ENCODE measurements at places on chromosomes 5 and 9.

GRCh38 chr5:142364251-142365145 lies 39.7 kb upstream of the SPRY4 start:
- DNase-seq, result peak; percentile 76

- no peak for DNase-seq
Observed at GRCh38 chr9:126159430-126160060, 167.1 kb upstream of the MVB12B start.

DNA sequence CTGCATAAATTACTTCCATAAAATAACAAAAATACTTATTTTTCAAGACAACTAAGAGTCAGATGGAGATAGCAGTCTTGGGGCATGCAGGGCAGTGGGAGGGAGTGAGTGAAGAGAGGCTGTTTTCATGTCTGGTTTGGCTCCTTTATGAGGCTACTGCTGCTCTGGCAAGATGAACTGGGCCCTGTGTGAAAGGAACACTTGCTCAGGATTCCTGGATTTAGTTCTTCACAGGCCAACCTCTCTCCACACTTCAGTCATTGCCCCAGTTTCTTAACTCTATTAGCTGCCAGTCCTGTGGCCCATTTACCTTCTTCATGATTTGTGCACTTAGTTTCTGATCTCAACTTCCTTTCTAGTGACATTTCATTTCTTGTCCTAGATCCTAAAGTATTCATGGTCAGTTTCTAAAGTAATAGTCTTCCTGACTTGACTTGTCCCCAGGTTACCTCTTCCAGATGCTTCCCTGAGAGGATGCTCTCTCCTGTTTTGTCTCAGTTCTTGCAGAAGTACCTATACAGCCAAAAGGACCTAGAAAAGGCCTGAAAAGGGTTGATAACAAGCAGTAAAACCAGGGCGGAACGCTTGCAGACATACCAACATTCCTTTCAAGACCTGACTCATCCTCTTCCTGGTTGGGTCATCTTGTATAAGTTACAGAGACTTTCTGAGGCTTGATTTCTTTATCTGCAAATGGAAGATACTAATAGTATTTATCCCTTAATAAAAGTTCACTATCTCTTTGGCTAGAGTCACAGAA lies 77.0 kb upstream of the ZFAND5 start:
- peak; percentile 63 for DNase-seq

DNA sequence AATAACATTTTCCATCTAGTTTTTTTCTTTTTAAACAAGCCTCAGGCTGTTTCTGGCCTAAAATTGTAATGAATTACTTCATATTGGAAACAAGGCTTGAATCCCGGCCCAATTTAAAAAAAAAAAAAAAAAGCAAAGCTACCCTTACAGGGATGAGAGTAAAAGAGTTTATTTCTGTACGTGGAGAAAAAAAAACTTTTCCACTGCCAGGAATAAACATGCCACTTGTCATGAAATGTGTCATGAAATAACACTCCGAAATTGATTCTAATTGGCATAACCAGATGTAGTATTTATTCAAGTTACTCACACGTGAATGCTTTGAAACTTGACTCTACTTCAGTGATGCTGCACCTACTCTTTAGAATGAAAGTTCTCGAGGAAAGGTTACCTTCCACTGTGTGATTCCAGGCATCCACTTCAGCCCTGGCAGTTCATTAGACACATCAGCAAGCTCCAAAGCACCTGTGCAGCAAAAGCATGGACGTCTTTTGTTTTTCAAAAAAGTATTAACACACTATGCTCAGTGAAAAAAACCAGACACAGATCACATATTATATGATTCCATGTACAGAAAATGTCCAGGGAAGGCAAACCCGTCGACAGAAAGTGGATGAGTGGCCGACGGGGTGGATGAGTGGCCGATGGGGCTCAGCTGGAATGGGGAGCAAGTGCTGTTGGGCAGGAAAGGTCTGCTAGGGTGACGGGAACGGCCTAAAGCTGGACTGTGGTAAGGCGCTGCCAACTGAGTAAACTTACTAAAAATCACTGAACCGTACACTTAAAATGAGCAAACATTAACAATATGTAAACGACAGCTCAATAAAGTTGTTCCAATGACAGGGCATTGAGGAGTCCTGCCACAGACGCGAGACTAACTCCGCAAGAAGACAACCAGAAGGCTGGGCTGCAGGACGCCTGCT lies 21.2 kb downstream of the NSUN2 start:
- DNase-seq, result no peak

DNA sequence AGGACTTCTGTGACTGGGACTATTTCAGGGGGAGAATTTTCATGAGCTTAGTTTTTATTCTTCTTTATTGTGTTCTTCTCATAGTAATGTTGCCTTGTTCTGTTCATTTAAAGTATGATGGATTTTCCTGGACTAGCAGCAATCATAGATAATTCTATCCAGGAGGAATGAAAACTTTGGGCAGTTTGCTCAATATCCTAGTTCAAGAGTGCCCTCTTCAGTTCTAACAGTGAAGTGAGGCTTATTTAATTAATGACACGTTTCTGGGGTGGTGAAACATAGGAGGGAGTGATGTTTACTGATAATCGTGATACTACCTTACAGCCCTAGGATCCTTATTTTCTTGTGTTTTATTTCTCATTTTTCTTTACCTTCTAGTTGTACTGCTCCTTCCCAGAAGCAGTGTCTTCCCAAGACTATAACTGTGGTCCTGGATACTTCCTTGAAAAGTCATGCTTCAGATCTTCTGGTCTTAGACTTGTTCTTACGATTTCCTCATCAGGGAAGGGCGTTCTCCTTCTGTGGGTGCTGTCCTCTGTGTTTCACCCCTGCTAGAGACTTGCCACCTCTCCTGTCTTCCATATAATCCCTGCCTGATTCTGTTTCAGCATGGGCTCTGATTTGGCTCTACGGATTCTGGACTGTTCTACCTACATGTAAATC lies 57.4 kb downstream of the CFAP95 start:
- DNase-seq, result peak; percentile 18

DNA sequence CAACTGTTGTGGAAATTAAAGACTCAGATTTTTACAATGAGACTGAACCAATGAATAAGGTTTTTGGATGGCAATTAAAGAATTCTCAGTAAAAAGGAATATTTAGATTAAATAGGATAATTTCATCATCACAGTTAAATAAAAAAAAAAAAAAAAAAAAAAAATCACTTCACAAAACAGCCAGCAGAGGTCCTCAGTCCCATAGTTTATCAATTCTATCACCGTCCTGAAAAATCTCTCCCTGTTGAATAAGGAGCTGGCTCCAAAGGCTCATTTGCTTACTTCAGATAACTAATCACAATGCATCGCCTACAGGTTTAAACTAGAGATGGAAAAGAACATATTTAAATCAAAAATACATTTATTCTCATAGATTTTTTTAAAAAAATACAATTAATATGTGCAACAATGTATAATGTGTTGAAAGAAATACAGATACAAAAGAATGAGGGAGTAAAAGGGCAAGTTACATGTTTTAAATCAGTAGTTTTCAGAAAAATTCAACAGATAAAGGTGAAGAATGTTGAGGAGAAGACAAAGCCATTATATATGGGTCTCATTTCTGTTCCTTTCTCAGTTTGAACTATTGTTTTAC lies 175.8 kb upstream of the CHD1 start:
- DNase-seq, result peak; percentile 5

DNA sequence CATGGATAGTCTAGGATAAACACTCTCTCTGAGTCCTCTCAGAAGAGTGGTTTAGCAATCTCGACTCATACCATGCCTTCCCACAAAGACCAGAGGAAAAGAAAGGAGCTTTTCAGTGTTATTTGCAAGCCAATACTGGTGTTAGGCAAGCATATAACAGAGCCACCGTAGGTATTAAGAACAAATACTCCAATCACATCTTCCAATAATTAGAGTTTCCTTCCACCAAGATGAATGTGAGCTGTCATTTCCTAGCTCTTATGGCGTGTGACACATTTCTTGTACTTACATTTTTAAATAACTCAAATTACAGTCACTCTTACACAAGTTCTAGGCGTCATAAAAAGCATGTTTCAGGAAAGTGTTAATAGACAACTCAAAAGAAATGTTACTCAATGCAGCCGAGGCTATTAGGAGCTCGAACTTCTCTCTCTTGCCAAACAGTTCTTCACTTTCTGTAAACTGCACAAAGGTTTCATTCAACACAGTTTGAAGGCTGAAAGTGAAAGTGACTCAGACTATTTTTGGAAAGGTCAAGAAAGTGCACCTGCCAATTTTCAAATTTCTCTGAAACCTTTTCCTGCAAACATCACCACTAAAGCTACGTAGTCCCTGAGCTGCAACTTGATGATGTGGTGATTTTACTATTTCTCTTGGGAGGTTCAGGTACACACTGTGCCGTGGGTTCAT lies 153.8 kb downstream of the AUH start:
- peak; percentile 27 for DNase-seq

- DNase-seq, result peak; percentile 4
Observed at GRCh38 chr5:103587185-103587748, 24.7 kb upstream of the NUDT12 start.

DNA sequence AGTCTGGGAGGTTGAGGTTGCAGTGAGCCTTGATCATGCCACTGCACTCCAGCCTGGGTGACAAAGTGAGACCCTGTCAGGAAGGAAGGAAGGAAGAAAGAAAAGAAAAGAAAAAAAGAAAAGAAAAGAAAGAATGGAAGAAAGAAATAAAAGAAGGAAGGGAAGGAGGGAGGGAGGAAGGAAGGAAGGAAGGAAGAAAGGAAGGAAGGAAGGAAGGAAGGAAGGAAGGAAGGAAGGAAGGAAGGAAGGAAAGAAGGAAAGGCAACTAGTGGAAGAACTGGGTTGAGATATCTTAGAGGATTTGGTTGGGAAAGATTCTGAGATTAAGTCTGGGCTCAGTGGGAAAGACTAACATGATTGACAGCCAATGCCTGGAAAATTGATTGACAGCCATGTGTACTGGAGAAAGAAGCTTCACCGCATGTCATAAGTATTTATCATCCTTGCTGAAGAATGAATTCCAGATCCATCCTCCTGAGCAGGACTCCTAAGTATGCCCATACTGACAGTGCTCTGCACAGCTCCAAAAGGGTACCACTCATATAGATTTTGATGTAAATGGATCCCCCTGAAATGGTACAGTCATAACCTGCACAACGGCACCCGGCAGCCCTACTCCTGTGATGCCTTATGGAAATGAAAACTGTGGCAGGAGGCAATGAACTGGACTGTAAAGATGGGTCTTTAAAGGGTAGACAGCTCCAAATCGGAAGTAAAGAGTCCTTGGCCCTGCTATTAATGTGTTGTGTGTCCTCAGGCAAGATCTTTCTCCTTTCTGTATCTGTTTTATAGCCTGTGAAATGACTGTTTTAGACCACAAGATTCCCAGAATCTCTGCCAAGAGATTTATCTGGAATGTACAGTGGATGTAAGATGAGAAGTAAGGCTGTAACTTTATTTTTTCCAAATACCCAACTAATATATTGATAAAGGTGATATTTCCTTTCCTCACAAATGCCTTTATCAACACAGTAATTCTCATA lies 16.9 kb upstream of the ADRA1B start:
- DNase-seq, result no peak

- DNase-seq, result peak; percentile 38
Observed at GRCh38 chr9:115127191-115127817, 9.3 kb upstream of the TNC start.

GRCh38 chr5:168600409-168600808 lies 21.2 kb upstream of the PANK3 start:
- no peak for DNase-seq

DNA sequence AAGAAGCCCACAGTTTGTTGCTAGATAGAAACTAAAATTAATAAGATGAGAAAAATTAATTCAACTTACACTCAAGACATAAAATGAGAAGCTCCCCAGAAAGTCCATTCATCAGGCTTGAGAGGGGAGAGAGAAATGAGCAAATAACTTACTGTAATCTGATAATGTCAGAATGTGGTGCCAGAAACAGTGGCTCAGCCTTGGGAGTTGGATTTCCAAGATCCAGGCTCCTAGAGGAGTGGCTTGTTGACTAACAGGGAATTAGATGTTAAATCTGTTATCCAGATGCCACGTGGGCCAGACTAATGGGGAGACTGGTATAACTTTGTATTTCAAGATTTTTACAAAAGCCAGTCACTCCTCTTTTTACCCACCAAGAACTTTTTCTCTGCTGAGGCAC lies 458.2 kb downstream of the GADD45G start:
- DNase-seq, result no peak

GRCh38 chr5:58116346-58116745 lies 343.5 kb downstream of the PLK2 start:
- DNase-seq, result no peak

GRCh38 chr5:85814596-85814995 lies 803.1 kb upstream of the COX7C start:
- DNase-seq, result no peak

DNA sequence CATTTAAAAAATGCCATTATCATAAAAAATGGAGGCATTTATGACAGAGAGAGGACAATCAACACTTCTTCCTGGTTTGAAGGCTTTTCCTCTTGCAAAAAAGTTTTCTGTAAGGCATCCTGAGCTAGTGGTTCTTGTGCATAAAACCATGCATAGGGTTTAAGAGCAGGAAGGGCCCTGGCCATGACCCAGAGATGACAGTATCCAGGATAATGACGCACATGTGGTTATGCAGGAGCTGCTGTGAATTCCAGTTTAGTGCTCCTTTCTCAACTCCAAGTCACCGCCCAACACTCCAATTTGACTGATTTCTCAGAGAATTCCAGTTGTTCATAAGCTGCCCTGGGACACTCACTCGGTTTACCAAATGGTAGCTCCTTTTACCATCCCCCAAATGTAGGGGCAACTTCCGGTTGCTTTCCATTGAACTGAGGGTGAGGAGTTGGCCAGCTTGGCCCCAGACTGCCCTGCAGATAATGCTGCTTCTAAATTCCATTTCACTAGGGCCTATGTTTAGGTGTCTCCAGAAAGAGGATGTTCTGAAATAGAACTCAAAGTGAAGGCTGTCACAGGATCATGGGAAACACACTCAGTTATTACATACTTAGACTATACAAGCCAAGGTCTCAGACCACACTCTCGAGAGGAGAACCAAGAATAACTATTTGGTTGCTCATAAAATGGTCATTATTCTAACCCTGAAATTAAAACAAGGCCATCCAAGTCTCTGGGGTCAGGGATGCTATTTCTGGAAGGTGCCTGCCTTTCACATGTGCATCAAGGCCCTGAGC lies 179.1 kb downstream of the SLIT3 start:
- DNase-seq, result no peak

- no peak for DNase-seq
Observed at GRCh38 chr5:7816535-7816901, 34.4 kb downstream of the CFAP90 start.

GRCh38 chr9:122356627-122357026 lies 14.2 kb upstream of the PTGS1 start:
- DNase-seq, result no peak

GRCh38 chr5:139882316-139882715 lies 86.7 kb downstream of the PSD2 start:
- DNase-seq, result no peak

DNA sequence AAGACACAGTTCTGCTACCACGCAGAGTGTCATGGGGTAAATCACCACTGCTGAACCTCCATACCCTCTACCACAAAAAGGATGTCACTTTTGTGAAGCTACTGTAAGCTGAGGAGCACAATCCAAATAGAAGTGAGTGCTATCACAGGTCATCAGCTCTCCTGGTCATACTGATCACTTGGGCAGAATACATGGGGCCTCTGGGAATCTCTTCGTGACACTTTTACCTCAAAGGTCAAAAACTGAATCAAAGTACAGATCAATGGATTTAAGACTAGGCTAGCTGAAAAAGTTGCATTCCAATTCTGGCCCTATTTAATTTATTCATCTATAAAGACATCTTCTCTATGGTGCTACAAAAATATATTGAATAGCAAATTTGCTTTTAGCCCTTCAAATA lies 115.5 kb downstream of the MPDZ start:
- DNase-seq, result no peak
